SK-N-SH (cell line): ENCODE measurements at places on chromosomes 4 and X. TPM values are rescaled to one million over a fixed set of nuclear protein-coding genes. Genes with fewer than 3 reads are reported as not detected.

- H3K27me3 ChIP-seq = no peaks in the 10 kb centered on the region
- no peak for DNase-seq
- peak overlapping the region; percentile 43; the same call in 1 of the 2 replicates for H3K4me3 ChIP-seq
- H3K27ac ChIP-seq = no peak overlapping the region
- no peaks in the 10 kb centered on the region for H3K36me3 ChIP-seq
Measured at GRCh38 chr4:22962295-22962694, 269.6 kb downstream of the GBA3 start.

- H3K4me1 ChIP-seq = peaks cover 4% of the 10 kb centered on the region; the same call in 1 of the 2 replicates
- no peaks in the 10 kb centered on the region for H3K27me3 ChIP-seq
- no peaks in the 10 kb centered on the region for H3K36me3 ChIP-seq
- no peak overlapping the region for H3K27ac ChIP-seq
- DNase-seq = no peak
Measured at GRCh38 chr4:112747036-112747435, 110.1 kb downstream of the LARP7 start.

DNA sequence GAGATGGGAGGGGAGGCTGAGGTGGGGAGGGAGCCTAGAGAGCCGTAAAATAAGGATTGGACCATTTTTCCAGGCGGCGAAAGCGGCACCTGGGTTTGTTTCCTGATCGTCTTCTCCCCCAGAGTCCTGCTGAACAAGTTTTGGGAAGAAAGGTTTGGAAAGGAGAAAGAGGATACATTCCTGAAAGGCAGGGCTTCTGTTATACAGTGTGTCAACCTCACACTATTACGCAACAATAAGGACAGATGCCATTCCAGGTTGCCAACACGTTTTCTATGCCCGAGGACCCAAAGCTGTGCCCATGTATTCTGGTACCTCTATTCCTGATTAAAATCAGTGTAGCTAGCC is 658 bp downstream of the SCOC start:
- no peak for DNase-seq
- peaks cover 22% of the 10 kb centered on the region; the same call in 1 of the 2 replicates for H3K4me1 ChIP-seq
- H3K27ac ChIP-seq = peak overlapping the region; percentile 91

DNA sequence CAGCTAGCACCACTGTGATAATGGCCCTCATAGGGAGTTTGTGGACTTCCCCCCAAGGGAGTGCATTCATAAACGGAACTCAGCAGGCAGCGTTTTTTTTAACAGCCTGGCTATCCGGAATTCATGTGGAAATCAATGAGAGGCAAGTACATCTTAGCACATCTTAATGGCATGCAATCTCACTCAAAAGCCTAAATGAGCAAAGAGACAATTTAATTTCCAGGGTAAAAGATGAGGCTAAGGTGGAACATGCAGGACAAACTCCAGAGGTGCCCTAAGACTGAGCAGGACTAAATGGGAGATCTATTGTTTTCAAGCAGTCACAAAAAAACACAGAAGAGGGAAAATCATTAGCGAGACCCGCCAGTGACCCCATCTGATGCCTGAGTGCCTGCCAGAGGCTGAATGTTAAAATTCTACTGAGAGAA is 243.5 kb upstream of the KCNIP4 start:
- no peaks in the 10 kb centered on the region for H3K4me1 ChIP-seq
- no peak overlapping the region for H3K27ac ChIP-seq
- H3K36me3 ChIP-seq = no peaks in the 10 kb centered on the region

GRCh38 chrX:28586981-28587551 is at the start of gene IL1RAPL1:
IL1RAPL1 (plus strand) TSS chrX:28587446.
- peaks cover 43% of the 10 kb centered on the region for H3K27me3 ChIP-seq
- no peak within 1 kb of the TSS for H3K27ac ChIP-seq
- DNase-seq = no peak
- H3K4me1 ChIP-seq = no peaks in the 10 kb centered on the region

- H3K4me3 ChIP-seq = no peak overlapping the region
- peaks cover 15% of the 10 kb centered on the region for H3K36me3 ChIP-seq
- H3K4me1 ChIP-seq = peaks cover 18% of the 10 kb centered on the region
- no peaks in the 10 kb centered on the region for H3K27me3 ChIP-seq
Measured at GRCh38 chr4:41060352-41061334, 153.7 kb downstream of the APBB2 start.

GRCh38 chrX:96764864-96765263 is 80.2 kb downstream of the DIAPH2 start:
- no peak for DNase-seq
- H3K27ac ChIP-seq = no peak overlapping the region
- no peaks in the 10 kb centered on the region for H3K4me1 ChIP-seq
- H3K27me3 ChIP-seq = no peaks in the 10 kb centered on the region
- no peak overlapping the region for H3K4me3 ChIP-seq
- H3K36me3 ChIP-seq = no peaks in the 10 kb centered on the region

DNA sequence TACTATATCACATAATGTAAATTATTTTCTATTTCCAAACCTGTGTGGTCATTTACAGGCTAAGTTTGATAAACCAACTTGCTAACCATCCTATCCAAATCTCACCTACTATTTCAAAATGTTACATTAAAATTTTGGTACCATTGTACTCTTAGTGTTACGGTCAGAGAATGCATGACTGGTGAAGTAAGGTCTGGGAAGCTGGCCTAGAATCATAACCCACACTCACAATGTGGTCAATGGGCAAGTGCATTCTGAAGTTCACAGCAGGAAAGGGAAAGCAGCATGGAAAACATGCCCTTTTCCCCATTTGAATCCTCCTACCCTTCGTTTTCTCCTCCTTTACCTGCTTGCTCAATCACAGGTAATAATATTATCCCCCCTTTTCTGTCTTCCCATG is 54.4 kb downstream of the PPP3CA start:
- H3K4me1 ChIP-seq = peaks cover 2% of the 10 kb centered on the region
- H3K36me3 ChIP-seq = no peaks in the 10 kb centered on the region
- H3K27ac ChIP-seq = no peak overlapping the region
- DNase-seq = no peak
- no peaks in the 10 kb centered on the region for H3K27me3 ChIP-seq

DNA sequence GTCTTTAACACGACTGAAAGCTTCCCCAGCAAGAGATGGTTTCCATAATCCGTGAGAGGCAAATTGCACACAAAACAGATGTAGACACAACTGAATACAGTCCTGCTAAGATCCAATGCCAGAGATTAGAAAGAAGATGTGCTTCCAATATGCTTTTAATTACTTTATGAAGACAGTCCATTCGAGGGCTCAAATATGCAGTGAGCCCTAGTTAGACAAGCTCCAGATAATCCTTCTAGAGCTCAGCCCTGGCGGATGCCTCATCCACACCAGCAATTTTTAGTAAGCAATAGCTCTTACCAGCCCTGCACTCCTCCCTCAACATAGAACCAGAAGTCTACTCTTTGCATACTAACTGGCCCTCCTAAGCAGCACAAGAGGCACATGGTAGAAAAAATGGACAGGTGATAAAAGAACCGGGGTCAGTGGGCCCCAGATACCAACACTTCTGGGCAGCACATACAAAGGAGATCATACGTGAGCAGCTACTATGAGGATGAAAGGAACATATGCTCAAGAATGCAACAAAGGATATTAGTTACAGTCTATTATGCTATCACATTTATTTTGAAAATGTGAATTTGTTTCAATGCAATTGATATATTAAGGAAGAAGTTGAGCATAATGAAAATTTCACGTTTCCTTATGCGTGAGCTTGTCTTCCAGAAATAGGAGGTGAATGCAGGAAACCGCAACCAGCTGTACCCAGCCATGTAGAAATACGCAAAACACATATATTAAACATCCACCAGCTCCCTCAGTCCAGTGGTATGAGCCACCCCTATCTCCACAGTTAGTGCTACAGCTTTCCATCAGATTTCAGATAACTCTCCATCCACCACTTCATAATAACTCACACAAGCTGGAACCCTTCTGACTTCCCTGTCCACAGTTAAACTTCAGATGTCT is 34.3 kb downstream of the GPC4 start:
- peak; percentile 21 for DNase-seq
- no peak overlapping the region for H3K27ac ChIP-seq
- H3K4me1 ChIP-seq = no peaks in the 10 kb centered on the region
- no peaks in the 10 kb centered on the region for H3K27me3 ChIP-seq
- H3K36me3 ChIP-seq = no peaks in the 10 kb centered on the region
- H3K4me3 ChIP-seq = no peak overlapping the region

GRCh38 chr4:47315346-47315745 is 148.2 kb downstream of the COMMD8 start:
- H3K27me3 ChIP-seq = no peaks in the 10 kb centered on the region
- no peak overlapping the region for H3K4me3 ChIP-seq
- no peak overlapping the region for H3K27ac ChIP-seq

DNA sequence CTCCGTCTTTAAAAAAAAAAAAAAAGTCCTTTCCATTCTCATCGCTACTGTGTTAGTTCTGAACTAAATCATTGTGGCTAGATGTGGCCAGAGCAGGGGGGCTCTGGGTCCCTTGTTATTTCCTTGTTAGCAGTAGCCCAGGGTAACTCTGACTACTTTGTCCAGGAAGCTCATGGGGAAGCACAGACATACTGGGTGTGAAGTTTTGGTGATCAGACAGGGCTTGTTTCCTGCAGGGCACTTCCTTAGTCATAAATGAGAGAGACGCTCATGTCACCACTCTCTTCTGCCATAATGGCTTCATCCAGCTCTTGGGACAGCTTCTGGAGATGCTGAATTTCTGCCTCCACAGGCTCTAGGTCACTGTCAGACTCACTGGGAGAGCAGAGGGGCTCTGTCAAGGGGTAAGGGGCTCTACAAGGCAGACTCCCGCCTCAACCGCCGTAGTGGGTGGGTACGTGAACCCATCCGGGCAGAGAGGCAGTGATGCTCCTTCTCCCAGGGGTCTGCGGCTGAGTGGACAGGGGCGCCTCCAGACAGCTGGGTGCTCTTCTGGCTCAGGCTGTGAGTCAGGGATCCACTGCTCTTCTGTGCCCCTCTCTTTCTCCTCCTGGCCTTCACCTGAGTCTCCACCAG is 12.9 kb downstream of the STIM2 start:
- H3K36me3 ChIP-seq = no peaks in the 10 kb centered on the region
- H3K27me3 ChIP-seq = no peaks in the 10 kb centered on the region
- no peak overlapping the region for H3K4me3 ChIP-seq

GRCh38 chr4:104490096-104490769 is 4.5 kb downstream of the CXXC4 start:
- no peak overlapping the region for H3K27ac ChIP-seq
- peaks cover 14% of the 10 kb centered on the region for H3K4me1 ChIP-seq
- H3K27me3 ChIP-seq = peaks cover 12% of the 10 kb centered on the region; the same call in 1 of the 2 replicates
- DNase-seq = peak; percentile 16
- H3K36me3 ChIP-seq = no peaks in the 10 kb centered on the region

DNA sequence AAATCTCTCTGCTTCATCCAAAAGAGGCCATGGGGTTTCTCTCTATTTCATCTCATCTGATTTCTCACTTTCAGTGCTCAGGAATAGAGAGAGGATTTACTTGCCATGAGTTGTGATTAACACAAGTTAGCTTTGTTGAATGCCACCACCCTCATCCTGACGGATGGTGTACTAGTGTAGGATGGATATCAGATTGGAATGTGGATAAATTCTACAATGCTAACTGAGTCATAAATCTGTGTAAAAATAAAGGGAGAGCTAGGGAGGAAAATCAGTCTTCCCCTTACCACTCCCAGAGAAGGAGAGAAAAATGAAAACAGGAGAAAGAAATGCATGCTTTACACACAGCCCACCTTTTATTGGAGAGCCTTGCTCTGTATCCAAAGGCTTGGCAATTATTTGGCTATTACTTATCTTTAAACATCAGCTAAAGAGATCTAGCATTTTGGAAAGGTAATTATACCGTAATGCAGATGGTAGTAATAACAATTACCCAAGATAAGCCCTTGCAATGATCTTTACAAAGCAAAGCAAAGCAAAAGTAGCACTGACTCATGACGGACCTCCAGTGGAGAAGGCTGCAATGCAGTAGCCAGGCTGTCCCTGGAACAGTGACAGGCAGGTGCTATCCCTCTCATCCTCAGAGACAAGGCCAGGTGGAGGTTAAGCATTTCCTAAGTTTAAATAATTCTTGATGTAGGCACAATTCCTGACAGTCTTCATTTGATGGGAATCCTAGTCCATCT is 306.3 kb upstream of the PPARGC1A start:
- DNase-seq = no peak
- no peak overlapping the region for H3K4me3 ChIP-seq
- H3K27me3 ChIP-seq = no peaks in the 10 kb centered on the region
- no peaks in the 10 kb centered on the region for H3K4me1 ChIP-seq
- no peaks in the 10 kb centered on the region for H3K36me3 ChIP-seq
- no peak overlapping the region for H3K27ac ChIP-seq

- H3K36me3 ChIP-seq = no peaks in the 10 kb centered on the region
- H3K27me3 ChIP-seq = no peaks in the 10 kb centered on the region; the same call in 1 of the 2 replicates
- H3K27ac ChIP-seq = no peak overlapping the region
Measured at GRCh38 chr4:122065915-122066314, 86.2 kb upstream of the BLTP1 start.

- peaks cover 6% of the 10 kb centered on the region for H3K36me3 ChIP-seq
- H3K27me3 ChIP-seq = no peaks in the 10 kb centered on the region
- H3K4me1 ChIP-seq = peaks cover 6% of the 10 kb centered on the region
- peak overlapping the region; percentile 71 for H3K27ac ChIP-seq
- H3K4me3 ChIP-seq = peak overlapping the region; percentile 71
Measured at GRCh38 chrX:38803243-38803587, 2.0 kb downstream of the MID1IP1 start.

COX7B2 gene
- polyA plus RNA-seq = not detected in 2 replicates

MSANTD1 gene
- 0.15 and 0.18 TPM in 2 replicates for polyA plus RNA-seq

SOWAHB gene
- polyA plus RNA-seq = 0.05 and 0.06 TPM in 2 replicates

RHOXF2B gene
- polyA plus RNA-seq = not detected in 2 replicates

DRP2 gene
- polyA plus RNA-seq = 0.16 and 0.21 TPM in 2 replicates

NAA10 gene
- 192 and 229 TPM in 2 replicates for polyA plus RNA-seq

BEX1 gene
- 170 and 206 TPM in 2 replicates for polyA plus RNA-seq

CENPVL1 gene
- polyA plus RNA-seq = 0.03 and 0.06 TPM in 2 replicates

TMEM35A gene
- 5.6 and 6.6 TPM in 2 replicates for polyA plus RNA-seq
